Ecto neural progenitor cell (in vitro differentiated cells): ENCODE measurements at places on chromosomes 13 and 19.

GRCh38 chr19:13995017-13995728 is 10.9 kb downstream of the RFX1 start:
- DNase-seq, result no peak

GRCh38 chr13:65336087-65336749 is 1893.9 kb downstream of the PCDH9 start:
- DNase-seq, result no peak

GRCh38 chr13:110529522-110530311 is 31.8 kb downstream of the RAB20 start:
- no peak for DNase-seq

- DNase-seq, result no peak
These were observed 44.3 kb downstream of the COL4A1 start for GRCh38 chr13:110262508-110263291.

DNA sequence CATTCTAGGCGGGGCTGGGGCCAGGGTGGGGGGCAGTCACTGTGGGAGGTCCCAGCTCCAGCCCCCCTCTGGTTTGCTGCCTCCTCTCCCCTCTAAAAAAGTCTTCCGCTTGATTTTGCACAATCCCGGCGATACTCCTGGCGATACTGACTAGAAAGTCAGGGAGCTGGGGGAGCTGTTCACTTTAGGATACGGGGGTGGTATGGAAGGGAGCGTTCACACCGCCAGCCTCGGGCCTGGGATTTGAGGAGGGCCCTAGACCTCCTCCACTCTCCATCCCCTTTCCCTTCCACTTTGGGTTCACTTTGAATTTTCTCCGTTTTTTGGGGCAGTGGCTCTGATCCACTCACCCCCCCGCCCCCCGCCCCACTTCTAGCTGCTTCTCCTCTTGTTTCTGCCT is 35.0 kb downstream of the KEAP1 start:
- no peak for DNase-seq

DNA sequence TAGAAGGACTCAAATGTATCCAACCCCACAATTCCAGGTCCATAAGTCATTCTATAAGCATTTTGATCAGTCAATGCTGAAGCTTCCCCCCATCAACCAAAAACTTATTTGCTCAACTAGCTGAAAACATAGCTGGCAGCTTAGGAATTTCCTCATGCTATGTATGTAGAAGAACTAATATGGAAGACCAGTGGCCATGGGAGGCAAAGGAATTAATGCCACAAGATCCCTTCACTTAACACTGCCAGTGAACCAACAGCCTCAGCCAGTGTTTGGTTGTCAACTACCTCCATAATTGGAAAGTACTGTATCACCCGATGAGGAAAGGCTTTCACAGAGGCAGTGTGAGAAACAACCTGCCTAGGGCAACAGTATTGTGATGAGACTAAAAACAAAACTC is 105.4 kb downstream of the ZNF429 start:
- no peak for DNase-seq

DNA sequence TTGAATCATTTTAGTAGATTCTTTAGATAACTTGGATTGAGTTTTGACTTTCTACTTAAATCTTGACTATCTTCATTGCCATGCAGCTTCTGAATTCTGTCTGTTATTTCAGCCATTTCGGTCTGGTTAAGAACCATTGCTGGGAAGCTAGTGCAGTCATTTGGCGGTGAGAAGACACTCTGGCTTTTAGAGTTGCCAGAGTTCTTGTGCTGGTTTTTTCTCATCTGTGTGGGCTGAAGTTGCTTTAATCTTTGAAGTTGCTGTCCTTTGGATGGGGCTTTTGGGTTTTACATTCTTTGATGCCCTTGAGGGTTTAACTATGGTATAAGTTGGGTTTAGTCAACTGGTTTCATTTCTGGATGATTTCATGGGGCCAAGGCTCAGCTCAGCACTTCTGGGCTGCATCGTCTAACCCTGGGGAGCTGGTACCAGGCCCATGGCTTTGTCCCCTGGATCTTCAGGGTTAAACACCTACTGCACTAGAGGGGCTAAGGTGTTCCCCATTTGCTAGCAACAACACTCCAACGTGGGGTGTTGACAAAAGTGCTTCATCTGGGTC is 10.0 kb upstream of the IGFL2 start:
- no peak for DNase-seq

DNA sequence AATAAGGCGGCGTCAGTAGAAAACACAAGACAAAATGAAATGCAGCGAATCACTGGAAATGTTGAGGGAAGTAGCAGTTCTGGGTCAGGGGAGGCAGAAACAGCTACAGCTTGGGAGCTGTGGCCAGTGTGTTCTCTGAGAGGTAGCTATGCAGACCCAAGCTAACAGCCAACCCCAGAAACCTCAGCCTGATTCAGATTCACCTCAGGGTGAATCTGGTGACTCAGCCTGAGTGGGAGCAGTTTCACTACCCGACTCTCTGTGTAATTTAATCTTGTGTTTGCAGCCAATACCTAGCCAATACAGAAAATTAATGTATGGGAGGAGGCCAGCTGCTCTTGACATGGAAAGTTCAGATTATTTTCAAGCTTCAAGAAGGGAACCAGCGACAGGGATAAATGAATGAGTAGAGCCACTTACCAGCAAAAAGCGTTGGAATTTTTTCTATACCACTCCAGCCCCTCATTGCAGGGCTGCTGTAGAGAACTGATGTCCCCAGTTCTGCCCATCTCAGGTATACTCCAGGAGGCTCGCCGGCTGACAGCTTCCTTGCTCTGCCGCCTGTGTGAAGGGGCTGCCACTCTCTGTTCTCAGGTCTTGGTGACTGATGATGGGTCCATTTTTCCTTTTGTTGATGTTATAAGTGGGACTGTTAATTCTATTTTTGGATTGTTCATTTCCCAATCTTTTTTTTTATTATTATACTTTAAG is 8.9 kb downstream of the IGFL3 start:
- no peak for DNase-seq

DNA sequence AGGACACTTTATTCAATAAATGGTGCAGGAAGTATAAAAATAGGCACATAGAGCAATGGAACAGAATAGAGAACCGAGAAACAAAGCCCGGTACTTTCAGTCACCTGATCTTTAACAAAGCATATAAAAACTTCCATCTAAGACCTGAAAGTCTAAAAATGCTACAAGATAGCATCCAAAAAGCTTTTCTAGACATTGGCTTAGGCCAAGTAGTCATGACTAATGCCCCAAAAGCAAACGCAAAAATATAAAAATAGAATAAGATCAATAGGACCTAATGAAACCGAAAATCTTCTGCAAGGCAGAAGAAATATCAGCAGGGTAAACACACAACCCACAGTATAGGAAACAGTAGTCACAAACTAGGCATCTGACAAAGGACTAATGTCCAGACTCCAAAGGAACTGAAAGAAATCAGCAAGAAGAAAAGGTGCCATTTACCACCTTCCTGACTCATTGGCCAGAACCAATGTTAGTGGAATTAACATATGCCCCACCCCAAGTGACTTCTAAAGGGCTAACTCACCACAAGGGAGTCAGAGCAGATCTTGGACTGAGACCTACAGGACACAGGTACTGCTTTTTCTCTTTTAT is 40.8 kb upstream of the CEACAM21 start:
- DNase-seq, result no peak

DNA sequence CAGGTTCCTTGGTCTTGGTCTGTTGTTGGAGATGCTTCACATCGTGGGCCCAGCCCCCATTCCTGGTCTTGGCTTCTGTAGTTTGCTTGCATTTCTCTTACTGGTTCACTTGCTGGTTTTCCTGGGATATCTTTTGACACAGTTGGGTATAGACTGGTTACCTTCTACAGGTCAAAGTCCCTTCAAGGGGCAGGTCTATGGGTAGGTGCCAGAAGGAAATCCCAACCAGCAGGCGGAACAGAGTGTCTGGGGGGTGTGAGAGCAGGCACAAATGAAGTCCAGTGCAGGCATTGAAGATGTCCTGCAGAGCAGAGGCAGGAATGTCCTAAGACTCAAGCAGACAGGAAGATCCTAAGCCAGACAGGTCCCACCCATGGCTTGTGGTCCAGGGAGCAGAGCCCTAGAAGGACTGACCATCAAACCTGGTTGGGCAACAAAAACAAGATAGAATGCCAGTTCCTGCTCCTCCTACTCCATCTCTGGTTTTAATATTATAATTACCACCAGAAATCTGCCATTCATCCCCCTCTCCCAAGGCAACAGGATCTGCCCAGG is 17.7 kb upstream of the WASF3 start:
- DNase-seq, result no peak

GRCh38 chr13:43240278-43240677 is 216.9 kb downstream of the DNAJC15 start:
- DNase-seq, result no peak

- DNase-seq, result no peak
These were observed 37.9 kb downstream of the NAXD start for GRCh38 chr13:110653271-110653670.

- DNase-seq, result no peak
These were observed 20.9 kb downstream of the CAPS start for GRCh38 chr19:5934774-5935472.

DNA sequence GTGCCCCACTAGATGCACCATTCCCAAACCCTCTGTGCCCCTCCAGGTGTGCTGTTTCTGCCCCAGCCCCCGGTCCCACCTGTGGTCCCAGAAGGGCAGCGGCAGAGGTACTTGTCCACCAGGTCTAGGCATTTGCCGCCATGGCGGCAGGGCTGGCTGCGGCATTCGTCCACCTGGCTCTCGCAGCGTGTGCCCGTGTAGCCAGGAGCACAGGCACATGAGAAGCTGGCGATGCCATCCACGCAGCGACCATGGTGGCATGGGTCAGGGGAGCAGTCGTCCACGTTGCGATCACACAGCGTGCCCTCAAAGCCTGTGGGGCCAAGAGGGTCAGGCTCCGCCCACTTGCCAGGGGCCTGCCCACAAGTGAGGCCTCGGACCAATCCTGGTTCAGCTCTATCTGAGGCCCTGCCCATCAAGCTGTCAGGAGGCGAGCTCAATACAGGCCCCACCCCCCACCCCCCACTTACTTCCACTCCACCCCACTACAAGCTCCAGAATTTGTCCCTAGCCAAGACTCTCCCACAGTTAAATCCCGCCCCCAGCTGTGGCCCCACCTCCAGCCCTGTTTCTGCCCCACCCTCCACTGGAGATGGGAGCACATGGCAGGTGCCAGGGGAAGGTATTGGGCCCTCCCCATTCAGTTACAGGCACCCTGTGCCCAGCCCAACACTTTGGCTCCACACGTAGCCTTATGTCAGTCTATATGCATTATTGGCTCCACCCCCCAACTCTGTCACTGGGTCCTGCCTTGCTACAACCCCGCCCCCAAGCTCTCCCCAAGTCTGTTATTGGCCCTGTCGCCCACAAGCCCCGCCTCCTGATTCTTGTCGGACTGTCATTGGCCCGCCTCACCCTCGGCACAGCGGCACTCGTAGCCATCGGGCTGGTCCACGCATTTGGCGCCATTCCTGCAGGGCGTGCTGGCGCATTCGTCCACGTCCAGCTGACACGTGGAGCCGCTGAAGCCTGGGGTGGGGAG is 13.5 kb downstream of the NOTCH3 start:
- no peak for DNase-seq

DNA sequence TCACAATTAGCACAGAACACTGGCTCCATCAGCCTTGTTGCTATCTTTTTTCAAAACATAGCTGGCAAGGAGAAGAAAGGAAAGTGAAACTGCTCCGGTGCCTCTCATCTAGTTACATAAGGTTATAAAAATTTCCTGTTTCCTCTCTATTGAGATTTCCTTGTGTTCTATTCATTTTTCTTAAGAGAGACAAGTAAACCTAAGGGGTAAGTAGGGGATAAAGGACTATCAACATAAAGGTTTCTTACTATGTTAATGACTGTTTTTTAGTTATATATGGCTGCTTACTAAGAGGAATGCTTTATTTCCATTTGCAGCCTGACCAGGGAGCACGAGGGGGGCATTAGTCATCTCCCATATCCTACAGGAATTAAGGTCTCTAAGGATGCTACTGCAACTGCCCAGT is 73.2 kb upstream of the MLNR start:
- no peak for DNase-seq

DNA sequence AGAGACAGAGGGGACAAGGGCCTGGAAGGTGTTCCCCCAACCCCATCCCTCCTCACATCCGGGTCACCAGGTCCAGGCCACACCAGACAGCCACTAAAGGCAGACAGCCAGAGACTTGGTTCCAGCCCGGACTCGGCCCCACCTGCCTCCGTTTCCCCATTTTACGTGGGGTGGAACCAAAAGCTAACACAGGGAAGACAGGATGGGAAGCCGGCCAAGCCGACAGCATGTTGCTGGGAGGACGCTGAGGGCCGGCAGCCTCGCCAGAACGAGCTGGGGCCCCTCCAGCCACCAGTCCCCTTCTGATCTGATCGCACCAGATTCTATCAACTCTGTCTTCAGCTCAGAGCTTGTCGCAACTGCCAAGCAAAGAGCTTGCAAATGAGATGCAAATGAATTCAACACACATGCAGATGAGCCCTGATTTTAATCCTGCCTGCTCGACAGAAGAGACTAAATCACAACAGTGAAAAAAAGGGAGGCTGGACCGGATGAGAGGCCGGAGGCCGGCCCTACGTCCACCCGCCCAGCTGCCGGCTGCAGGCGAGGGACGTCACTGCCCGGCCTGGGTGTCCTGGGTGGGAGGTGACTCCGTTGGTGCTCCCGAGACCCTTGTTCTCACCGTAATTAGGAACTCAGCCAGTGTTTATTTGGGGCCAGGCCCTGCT is 17.5 kb upstream of the SHC2 start:
- no peak for DNase-seq

DNA sequence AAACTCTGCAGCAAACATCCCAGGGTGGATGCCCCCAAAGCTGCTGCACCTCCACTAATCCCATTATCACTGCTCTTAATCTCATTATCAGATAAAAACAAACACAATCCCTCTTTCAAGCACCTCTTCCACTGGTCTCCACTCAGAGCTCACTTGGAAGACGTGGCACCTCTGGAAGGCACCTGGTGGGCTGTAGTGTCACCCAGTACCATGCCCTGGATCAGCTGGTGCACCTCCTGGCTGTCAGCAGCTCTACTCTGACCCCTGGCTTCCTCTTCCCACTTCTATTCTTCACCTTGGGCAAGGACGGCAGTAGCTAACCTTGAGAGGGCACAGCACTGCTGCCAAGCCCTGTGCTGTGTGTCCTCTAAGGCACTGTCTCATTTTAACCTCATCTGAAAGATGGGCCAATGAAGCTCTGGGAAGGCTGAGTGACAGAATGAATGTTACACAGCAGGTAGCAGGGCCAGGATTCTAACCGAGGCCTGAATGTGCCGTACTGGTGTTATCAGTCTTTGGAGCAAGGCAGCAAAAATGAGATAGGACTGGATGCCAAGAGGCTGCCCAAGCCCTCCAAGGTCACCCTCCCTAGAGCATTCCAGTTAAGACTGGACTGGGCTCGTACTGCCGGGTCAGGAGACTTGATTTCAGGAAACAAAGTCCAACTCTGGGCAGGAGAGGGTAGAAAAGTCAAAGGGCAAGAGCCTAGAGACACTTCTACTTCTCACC is 7.4 kb downstream of the BRD4 start:
- DNase-seq, result no peak

DNA sequence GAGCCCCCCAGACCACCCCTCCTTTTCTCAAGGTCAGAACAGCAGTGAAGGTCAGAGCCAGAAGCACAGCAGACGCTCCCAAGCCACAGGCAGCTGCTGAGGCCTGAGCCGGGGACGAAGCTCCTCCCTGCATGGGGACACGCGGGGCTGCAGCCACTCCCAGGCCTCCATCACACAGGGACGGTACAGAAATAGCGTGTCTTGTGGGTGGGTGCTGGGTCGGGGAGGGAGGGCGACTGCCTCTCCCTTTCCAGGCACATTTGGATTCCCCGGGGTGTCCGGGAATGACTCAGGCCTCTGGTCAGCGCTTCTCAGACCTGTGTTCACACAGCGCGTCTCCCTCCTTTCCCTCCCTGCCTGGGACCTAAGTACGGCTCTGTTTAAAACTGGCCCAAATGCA is 33.2 kb downstream of the RASA3 start:
- no peak for DNase-seq
